Activated CD8-positive, alpha-beta memory T cell treated with anti-CD3 and anti-CD28 coated beads, Interleukin-2, amount 10 ng/mL, durations not matched to agents 7 days and 5 days (primary cell): ENCODE measurements at places on chromosomes 4 and X. TPM values are rescaled to one million over a fixed set of nuclear protein-coding genes. Genes with fewer than 3 reads are reported as not detected.

Gene AKAP14
- total RNA-seq = not detected

Gene ATP1B4
- total RNA-seq = not detected

Gene USP17L30
- total RNA-seq = not detected

Gene NUP62CL
- total RNA-seq = 2.0 TPM

Gene SOD3
- not detected for total RNA-seq

Gene BST1
- total RNA-seq = 0.70 TPM

Gene MID1
- 0.33 TPM for total RNA-seq

Gene FGF2
- 2.9 TPM for total RNA-seq

Gene ADRA2C
- total RNA-seq = not detected

Gene CYBB
- total RNA-seq = not detected

Gene LEF1
- 30.6 TPM for total RNA-seq

Gene MAGEB1
- not detected for total RNA-seq

Gene PGAM4
- not detected for total RNA-seq

Gene ADAD1
- not detected for total RNA-seq

Gene TMEM35A
- not detected for total RNA-seq

Gene TCEAL6
- total RNA-seq = not detected
